ENCODE measurements at places on chromosomes 16 and 17.

- DNase-seq: no peak
Observed at GRCh38 chr17:18877104-18877645, 19.2 kb downstream of the PRPSAP2 start.

DNA sequence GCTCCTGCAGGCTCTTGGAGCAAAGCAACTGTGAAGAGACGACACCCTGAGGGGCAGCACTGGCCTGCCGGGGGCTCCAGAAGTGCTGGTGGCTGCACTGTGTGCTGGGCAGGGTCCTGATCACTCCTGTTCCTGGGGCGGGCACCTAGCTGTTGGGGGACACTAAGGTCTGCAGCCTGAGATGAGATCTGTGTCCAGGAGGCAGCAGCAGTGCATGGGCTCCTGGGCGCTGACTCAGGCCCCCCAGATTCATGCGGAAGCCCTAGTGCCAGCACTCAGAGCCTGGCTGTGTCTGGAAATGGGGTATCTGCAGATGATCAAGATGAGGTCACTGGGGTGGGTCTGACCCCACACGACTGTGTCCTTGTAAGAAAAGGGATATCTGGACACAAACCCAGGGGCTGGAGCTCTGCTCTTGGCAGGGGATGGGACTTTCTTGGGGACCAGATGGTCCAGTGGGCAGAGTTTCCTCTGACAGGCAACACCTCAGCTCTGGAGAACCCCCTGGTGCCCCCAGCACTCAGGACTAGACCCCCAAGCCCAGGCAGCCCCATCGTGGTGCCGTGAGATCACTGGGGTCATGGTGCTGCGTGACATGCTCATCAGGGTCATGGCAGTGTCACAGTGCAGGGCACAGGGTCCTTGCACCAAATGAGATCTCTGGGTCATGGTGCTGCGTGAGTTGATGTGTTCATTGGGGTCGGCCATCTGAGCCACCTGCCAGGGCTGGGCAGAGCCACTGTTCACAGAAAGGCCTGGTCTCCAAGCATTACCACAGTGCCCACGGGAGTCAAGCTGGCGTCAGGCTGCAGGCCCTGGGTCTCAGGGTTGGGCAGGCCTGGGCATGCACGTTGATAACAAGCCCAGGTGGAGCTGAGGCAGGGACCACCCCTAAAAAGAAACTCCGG, 9.5 kb downstream of the FAAP100 start:
- no peak for DNase-seq

- peak; percentile 63 for DNase-seq
Observed at GRCh38 chr16:8936421-8936820, 27.3 kb downstream of the USP7 start.

DNA sequence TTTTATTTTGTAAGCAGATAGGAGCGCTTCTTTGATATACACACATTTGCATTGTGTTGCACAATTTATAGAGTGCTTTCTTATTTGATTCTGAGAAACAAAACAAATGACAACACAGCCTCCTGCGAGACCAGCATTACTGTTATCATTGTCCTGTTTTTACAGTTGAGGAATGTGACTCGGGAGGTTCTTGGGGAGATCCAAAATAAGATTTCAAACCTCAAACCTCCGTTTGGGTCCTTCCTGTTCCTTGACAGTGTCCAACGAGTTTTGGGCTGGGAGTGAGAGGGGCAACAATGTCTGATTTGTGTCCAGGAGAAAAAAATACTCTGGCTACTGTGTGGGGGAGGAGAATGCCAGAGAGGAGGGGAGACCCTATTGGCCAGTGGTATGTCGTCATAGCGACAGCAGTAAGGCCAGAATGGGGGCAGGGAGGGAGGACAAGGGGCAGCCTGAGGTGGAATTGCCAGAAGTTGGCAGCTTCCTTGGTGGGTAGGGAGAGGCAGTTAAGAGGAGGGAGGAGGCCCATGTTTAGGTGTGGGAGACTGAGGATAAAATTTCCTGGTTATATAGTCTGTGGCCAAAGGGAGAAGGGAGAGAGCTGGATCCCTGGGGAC, 45.5 kb downstream of the TMEM132E start:
- DNase-seq: no peak

GRCh38 chr17:17706140-17707060, 25.1 kb downstream of the RAI1 start:
- DNase-seq: no peak

GRCh38 chr16:77898671-77899211, 110.4 kb downstream of the VAT1L start:
- no peak for DNase-seq

DNA sequence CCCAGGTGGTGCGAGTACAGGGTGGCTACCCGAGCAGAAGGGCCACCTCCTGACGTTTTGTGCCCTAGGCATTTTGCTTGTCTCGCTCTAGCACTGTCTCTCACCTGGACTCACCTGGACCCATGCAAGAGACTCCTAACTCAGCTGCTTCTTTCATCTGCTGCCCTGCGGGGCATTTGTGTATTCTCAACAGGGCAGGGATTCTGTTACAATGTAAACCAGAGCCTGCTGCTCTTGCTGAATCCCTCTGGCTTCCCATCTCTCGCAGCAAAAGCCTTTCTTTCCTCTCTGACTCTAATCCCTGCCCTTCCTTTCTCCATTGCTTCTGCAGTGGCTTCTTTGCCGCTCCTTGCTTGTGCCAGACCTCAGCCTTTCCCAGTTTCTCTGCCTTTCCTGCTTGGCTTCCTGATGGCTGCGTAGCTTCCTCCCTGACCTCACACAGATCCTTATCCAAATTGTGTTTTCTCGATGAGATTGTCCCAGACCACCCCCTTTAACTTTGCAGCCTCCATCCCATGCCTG, 10.2 kb downstream of the ARSG start:
- no peak for DNase-seq

GRCh38 chr17:1916316-1916715, 86.5 kb downstream of the RPA1 start:
- DNase-seq: no peak

DNA sequence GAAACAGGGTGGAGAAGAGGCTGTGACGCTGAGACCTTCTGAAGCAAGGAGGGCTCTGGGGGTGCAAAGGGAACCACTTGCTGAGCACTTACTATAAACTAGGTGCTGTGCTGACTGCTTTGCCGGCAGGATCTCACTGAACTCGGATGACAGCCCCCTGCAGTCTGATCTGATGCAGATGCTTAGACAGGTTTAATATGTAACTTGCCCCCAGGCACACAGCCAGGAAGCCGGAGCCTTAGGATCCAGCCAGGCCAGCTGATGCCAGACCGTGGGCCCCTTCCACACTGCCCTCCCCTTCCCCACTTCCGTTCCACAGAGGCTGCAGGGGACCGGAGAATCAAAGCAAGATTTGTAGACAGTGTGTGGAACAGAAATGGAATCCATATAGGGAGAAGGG, 23.1 kb downstream of the SPACA3 start:
- DNase-seq: no peak

DNA sequence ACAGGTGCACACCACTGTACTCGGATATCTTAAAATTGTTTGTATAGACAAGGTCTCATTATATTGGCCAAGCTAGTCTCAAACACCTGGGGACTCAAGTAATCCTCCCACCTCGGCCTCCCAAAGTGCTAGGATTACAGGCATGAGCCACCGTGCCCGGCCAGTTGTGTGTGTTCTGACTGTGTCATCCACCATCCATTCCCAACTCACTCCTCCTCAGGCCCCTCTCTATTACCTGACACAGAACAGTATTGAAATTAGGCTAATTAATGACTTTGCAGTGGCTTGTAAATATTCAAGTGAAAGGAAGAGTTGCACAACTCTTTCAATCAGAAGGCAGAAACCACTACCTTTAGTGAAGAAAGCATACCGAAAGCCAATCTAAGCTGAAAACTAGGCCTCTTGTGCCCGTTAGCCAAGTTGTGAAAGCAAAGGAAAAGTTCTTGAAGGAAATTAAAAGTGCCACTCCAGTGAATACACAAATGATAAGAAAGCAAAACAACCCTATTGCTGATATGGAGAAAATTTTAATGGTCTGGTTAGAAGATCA, 28.7 kb downstream of the GOSR1 start:
- DNase-seq: no peak

GRCh38 chr16:85017151-85017550, 5.8 kb upstream of the ZDHHC7 start:
- DNase-seq: no peak

DNA sequence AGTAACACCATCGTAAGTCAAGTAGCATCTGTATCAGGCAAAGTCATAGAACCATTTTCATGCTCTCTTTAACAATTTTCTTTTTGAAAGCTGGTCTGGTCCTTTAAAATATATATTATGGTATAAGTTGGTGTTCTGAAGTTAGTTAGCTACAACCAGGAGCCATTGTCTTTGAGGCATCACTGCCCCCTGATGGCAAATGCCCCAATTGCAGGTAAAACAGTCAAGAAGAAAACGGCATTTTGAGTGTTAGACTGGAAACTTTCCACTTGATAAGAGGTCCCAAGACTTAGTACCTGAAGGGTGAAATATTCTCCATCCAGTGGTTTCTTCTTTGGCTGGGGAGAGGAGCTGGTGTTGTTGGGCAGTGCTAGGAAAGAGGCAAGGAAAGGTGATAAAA, 14.1 kb downstream of the TP53 start:
- no peak for DNase-seq

GRCh38 chr17:74408815-74409214, 23.1 kb upstream of the GPRC5C start:
- no peak for DNase-seq

DNA sequence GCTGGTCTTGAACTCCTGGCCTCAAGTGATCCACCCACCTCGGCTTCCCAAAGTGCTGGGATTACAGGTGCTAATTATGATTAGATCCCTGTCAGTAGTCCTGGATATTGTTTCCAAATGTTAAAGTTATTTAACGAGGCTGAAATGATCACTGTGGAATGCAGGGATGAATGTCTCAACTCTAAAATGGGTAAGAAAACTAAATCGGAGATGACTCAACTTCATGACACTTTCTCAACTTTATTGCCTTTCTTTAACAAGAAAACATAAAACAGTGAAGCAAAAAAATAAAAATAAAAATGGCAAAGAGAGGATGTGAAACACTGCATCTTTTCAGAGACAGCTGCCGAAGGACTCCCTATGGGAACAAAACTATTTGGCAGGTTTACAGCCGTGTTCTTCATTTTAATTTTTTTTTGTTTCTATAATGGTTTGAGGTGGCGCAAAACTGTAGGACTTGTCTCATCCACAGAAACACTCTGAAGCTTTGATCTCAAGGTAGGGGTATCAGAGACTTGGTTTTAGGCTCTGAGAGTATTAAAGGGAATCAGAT, 382.0 kb downstream of the GRIN2A start:
- DNase-seq: no peak
